Activated CD4-positive, CD25-positive, alpha-beta regulatory T cell treated with anti-CD3 and anti-CD28 coated beads, Interleukin-2, amount 50 U/mL, for 72 hours (primary cell): ENCODE measurements at places on chromosomes 13 and 19.
A peak's percentile ranks its signal among the peaks of the same experiment; 100 is the strongest.

GRCh38 chr19:12766051-12766521 lies 9.3 kb downstream of the HOOK2 start:
- peak; percentile 89 for DNase-seq

GRCh38 chr19:33796164-33796875 lies at the start of gene KCTD15:
Gene KCTD15 (plus strand): TSS chr19:33796870. CDS start chr19:33800455, 3,585 bp downstream.
- no peak for DNase-seq

DNA sequence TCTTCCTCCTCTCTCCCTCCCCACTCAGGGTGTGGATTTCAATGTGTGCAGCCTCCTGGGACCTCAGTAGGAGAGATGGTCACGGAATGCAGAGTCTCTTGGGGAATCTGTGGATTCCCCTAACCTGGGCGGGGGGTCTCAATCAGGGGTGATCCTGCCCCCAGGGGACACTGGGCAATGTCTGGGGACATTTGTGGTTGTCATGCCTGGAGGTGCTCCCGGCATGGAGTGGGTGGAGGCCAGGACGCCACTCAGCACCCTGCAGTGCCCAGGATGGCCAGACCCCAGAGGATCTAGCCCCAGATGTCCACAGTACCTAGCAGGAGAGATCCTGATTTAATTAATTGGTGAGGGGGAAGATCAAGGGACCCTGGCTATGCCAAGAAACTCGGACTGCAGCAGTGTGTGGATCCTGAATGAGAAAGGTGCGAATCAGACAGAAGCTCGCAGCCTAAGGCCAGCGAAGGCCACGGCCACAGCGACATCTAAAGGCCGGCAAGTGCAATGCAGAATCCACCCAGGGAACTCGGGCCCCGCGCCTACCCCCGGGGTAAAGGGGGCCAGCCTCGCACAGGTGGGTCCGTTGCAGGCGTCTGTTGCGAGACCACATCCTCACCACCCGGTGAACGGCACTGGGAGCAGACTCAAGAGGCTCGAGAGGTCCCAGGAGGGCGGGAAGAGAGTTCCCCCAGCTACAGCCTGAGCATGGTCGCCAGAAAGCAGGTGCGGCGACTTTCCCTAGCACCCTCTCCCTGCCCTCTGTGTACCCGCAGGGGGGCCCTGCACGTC lies 88.8 kb downstream of the GNG7 start:
- peak; percentile 71 for DNase-seq

DNA sequence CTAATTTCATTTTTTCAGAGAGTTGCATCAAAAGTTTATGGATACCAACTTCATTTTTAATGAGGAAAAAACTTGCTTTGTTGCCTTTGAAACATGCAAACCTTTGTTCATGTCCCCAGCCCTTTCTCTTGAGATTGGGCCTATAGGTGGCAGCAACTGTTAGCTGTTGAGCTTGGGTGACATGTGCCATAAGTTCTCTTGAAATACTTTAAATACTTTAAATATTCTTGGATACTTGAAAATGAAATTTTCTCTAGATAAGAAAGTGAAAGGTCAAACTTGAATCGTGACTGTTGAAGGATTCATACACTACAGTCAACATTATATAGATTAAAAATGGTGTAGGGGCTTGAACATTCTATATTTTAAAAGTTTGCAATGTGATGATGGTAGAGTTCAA lies 294.9 kb downstream of the NDFIP2 start:
- no peak for DNase-seq

- DNase-seq = no peak
Observed at GRCh38 chr13:50548586-50548985, 294.9 kb downstream of the DLEU7 start.

- DNase-seq = no peak
Observed at GRCh38 chr19:7582446-7582845, 13.2 kb upstream of the CAMSAP3 start.

GRCh38 chr13:26839682-26840081 lies 79.1 kb upstream of the GPR12 start:
- DNase-seq = no peak

DNA sequence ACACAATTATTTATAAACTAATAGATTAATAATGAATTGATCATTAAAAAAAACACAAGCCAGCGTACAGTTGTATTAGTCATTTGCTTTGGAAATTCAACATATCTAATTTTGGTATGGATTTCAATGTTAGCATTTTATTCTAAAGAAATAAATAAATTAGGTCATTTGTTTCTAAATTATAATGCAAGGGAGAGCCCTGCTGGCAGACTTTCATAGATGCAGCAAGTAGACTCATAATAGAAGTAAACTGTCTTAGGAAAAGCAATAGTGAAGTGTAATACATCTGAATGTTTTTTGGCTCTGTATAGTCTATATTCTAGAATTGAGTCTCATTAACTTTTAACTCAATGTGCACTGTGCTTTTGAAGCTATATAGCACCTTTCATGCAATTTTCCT lies 982.4 kb upstream of the MIR17HG start:
- DNase-seq = no peak

GRCh38 chr13:36559375-36559774 lies 114.4 kb upstream of the SERTM1 start:
- DNase-seq = no peak

DNA sequence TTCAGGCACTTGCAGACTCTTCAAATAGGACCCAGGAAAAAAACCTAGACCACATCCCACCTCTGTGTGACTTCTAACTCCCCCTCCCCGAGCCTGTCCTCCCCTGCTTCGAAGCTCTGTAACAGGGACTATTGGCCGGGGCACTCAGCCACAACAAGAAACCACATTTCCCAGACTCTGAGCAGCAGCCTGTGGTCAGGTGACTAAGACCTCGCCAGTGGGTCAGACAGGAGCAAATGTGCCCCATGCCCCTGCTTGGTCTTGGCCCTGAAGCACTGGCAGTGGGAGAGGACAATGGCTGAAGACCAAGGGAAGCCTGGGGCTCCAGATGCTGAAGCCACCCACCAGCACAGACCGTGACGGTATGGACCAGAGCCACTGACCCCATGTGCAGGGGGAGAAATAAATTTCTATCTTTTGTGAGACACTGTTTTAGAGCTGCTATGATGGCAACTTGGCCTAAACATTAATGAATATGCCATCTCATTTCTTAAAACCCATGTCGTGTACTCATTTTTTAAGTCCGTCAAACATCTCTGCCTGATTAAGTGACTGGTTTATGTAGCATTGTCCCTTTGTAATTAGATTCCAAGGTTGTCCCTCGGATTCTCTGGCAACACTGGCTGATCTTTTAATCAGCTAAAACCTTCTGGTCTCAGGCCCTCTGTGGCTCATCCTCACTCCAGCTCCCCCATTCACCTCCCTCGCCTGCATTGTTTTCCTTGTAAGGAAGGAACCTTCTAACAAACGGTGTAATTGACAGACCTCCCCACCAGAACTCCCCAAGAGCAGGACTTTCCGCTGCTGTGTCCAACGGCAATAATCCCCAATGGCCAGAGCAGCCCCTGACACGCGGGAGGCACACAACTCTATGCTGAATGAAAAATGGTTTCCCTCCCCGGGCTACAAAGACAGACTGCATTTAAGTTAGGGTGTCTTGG lies 98.4 kb downstream of the STK24 start:
- DNase-seq = peak; percentile 53

DNA sequence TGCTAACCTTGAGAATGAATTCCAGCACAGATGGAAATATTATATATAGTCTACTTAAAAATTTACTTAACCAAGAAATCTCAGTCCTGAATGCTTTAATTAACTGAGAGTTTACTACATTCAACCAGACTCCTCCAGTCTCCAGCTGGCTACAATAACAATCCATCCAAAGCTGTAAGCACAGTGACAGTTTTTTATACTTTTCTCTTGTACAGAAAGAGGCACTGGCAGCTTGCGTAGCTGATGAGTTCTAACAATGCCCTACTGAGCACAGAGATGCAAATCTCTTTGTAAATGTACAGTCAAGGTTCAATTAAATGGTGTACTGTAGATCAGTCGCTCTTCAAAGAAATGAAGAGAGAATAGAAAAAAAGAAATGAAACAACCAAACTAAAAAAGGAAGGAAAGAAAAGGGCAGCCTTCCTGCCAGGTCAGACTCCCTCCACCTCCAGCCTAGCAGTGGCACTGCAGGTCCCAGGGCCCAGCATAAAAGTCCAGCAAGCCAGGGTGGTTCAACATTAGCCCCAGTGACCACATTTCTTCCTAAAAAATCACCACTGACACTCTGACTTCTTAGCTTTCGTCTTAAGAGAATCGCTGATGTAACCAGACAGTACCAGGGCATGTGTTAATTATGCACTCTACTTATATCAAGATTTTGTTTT lies 88.4 kb downstream of the SACS start:
- no peak for DNase-seq

GRCh38 chr13:113393563-113394338 lies 29.8 kb upstream of the GRTP1 start:
- DNase-seq = peak; percentile 86

DNA sequence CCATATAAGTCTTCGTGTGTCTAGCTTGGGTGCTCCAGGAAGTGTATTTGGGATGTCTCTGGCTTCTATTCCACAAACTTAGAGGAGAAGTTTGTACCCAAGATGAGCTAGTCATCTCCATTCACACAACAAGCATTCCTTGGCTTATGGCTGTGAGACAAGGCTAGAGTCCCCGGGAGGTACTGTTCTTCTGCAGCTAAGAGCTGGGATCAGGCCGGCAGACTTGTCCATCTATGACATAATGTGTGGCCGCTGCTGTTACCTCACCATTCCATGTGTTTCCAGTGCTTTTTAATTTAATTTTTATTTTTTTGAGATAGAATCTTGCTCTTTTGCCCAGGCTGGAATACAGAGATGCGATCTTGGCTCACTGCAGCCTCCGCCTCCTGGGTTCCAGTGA lies 20.7 kb downstream of the GATAD2A start:
- DNase-seq = no peak

DNA sequence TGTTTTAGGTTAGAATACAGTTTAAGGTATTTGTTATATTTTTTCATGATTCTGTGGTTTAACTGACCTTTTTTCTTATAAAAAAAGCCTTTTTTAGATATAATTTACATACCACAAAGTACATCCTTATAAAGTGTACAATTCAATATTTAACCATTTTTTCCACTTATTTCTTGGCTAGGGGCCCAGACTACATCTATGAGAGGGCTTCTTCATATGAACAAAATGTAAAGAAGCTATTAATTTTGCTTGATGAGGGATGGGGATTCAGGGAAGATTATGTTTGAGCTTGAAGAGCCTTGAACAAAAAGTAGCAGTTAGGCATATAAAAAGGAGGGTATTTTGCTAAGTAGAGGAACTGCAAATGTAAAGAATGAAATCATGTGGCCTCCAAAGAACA lies 2.2 kb downstream of the CCDC122 start:
- DNase-seq = no peak

GRCh38 chr19:52231154-52231910 lies 38.1 kb upstream of the ZNF766 start:
- DNase-seq = no peak

- no peak for DNase-seq
Observed at GRCh38 chr13:23087880-23088279, 92.9 kb upstream of the SGCG start.

GRCh38 chr19:49920624-49921363 lies 8.2 kb upstream of the ATF5 start:
- DNase-seq = no peak

DNA sequence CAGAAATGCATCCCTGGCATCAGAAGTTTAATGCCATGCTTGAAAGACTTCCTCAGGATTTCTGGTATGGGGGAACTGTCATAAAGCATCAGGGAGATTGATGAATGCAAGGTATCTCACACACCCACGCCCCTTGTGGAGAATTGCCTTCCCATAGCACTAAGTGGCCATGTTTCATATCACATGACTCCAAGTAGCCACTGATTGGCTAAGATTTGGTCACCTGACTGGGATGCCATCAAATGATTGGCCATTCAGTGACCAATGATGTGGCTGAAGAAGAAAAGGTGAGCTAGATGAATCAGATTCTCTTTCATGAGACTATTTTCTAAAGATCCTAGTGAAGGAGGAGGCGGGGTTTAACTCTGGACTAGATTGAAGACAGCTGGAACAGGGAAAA lies 7.3 kb downstream of the KLK8 start:
- peak; percentile 35 for DNase-seq

GRCh38 chr13:46598140-46598819 lies 45.3 kb downstream of the LRCH1 start:
- DNase-seq = no peak

DNA sequence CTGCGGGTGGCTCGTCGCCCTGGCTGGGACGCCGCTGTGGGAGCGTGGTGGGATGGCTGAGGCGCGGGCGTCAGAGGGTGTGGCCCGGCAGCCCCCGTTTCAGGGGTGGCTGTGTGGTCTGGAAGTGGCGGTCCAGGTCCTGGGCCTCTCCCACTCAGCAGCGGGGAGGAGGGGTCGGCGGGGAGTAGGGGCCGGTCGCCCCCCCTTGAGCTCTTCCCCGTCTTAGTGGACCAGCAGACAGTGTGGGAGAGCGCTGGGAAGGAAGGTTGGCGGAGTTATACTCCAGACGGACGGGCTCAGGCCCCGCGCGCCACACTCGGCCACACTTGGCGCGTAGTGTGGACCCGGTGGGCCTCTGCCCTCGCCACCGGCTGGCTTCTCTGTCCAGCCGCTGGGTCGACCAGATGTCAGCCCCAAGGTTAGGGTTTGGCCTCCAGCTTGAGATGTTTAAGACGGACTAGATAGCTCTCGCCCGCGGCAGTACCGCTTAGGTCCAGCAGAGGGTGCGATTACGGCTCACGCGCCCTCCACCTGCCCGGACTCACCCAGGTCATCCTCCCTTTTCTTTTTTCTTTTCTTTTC lies 21.7 kb upstream of the ZNF429 start:
- DNase-seq = peak; percentile 75

- DNase-seq = no peak
Observed at GRCh38 chr13:101490406-101491015, 38.0 kb downstream of the ITGBL1 start.
